GM23338 (cell line): ENCODE measurements at places on chromosomes 2 and 18.

DNA sequence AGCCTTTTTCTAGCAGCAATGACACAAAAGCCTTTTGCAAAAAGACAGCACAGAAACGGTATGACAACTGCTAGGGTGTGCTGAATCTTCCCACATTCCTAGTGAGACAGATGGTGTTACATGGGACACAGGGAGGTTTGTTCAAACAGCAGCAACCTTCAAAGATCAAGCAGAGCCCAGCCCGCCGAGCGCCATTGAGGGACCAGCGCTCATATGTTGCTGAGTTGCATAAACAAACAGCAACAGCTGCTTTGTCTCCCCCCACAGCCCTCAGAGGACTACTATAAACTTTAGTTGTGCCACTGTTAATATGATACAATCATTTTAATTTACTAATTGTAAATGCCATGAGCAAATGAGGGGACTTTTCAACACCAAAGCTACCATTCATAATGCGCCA lies 117.7 kb downstream of the ZEB2 start:
- peaks cover 16% of the 10 kb centered on the region for H3K4me1 ChIP-seq
- H3K4me3 ChIP-seq: no peak overlapping the region
- H3K27ac ChIP-seq: no peak overlapping the region
- no peaks in the 10 kb centered on the region for H3K27me3 ChIP-seq

DNA sequence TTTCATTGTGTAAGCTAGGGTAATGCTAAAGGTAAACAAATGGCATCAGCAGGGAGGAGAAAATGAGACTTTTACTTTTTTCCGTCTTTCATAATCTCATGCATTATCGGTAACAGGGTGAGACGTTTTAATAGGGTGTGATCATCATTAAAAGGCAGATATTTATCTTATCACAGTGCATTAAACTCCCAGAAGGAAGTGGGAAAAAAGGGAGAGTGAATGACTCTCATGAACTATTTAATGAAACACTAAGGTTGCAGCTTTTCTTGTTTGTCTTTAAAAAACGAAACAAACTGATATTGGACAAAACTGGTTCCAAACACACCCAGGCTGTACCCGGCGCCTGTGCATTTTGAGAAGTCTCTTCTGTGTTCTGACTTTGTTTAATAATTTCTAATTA lies 1936.8 kb upstream of the PIK3C3 start:
- H3K27me3 ChIP-seq: 0 out of 2 replicates have a peak, but pooled peaks cover 5% of the 10 kb centered on the region
- no peak for DNase-seq
- H3K27ac ChIP-seq: no peak overlapping the region
- peaks cover 28% of the 10 kb centered on the region for H3K4me1 ChIP-seq

- no peak for DNase-seq
- no peak overlapping the region for H3K4me3 ChIP-seq
- H3K36me3 ChIP-seq: no peaks in the 10 kb centered on the region
- H3K27me3 ChIP-seq: no peaks in the 10 kb centered on the region
Observed at GRCh38 chr2:200652158-200652557, 66.3 kb downstream of the AOX1 start.

GRCh38 chr18:12013186-12013916 lies 32.0 kb downstream of the IMPA2 start:
- DNase-seq: no peak
- no peak overlapping the region for H3K4me3 ChIP-seq
- no peak overlapping the region for H3K27ac ChIP-seq
- H3K4me1 ChIP-seq: peaks cover 5% of the 10 kb centered on the region; the same call in 1 of the 2 replicates

DNA sequence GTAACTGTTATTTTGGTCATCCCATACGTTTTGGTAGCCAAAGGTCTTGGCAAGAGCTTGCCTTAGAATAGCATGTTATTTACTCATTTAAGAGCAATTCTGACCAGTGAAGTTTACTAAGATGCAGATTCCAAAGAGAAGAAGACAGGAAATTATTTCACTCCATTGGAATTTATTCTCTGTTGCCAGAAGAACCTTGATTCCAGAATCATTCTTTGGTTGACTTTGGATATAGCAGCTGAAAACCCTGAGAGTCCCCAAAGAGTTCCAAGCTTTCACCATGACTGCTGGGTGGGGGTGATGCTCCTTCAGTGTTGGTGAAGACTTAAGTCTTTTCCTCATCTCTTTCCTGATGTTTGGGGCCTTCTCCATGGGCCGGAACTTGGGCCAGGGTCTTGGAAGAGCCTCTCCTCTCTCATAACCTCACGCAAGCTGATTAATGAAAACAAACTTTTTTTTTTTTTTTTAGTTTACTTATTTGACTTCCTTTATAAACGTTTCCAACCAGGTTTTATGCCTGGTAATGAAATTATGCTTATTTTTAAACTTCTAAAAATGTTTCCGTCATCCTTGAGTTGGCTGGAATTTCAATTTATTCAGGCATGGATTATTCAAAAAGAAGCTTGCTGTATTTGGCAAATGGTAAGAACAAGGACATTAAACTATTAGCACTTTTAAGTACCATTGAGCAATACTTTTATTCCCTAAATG lies 192.0 kb downstream of the MTX2 start:
- H3K27ac ChIP-seq: no peak overlapping the region
- no peak overlapping the region for H3K4me3 ChIP-seq
- no peaks in the 10 kb centered on the region for H3K36me3 ChIP-seq
- no peaks in the 10 kb centered on the region for H3K27me3 ChIP-seq
- H3K4me1 ChIP-seq: peaks cover 15% of the 10 kb centered on the region

DNA sequence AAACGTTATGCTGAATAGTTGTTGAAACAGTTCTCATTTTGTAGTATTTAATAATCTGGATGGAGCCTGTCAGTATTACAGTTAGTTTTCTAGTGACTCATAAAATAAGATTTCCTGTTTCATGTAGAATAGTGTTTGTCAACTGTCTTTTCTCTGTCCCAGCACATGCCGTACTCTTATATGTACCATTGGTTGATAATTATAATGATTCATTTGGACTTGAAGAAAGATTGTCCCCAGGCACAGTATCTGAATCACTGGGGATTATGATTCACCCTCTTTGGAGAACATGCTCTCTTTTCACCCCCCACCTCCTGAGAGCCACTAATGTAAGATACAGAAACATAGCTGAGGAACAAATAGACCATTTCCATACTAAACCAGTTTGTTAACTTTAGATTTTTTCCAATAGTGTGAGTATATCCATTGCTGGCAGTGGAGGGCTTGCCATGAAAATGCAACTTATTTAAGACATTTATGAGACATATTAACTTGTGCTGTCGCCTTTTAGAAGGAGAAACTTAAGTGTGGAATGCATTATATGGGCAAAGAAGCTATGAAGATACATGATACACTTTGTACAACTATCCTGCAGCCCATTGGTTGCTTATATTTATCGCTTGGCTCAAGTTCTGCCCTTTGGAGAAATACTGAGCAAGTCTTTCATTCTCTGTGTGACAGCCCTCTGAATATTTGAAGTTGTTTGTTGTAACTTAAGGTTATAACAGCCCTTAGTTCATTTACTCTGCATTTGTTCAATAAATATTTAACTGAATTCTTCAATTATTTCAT lies 12.4 kb downstream of the COPS8 start:
- no peak for DNase-seq
- peaks cover 45% of the 10 kb centered on the region for H3K36me3 ChIP-seq
- no peak overlapping the region for H3K4me3 ChIP-seq
- H3K27me3 ChIP-seq: no peaks in the 10 kb centered on the region
- H3K27ac ChIP-seq: no peak overlapping the region
- no peaks in the 10 kb centered on the region for H3K4me1 ChIP-seq

DNA sequence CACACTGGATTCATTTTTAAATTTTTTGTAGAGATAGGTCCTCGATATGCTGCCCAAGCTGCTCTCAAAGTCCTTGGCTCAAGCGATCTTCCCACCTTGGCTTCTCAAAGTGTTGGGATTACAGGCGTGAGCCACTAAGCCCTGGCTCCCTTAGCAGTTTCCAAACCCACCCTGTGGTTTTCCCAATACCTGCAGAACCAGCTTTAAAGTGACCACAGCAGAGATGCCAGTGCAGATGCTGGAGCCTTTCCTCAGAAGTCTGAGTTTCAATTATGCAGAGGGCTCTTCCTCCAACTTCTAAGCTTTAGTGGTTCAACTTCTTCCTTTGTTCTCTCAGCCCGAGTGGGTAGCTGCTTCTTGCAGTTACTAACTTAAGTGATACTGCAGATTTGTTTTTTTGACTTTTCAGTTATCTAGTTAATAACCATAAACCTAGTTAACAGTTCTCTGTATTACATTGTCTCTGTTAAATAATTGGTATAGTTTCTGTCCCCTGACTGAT lies 8.1 kb upstream of the HAAO start:
- H3K4me3 ChIP-seq: no peak overlapping the region
- no peaks in the 10 kb centered on the region for H3K27me3 ChIP-seq
- no peak for DNase-seq
- H3K27ac ChIP-seq: no peak overlapping the region
- H3K36me3 ChIP-seq: no peaks in the 10 kb centered on the region
- H3K4me1 ChIP-seq: peaks cover 5% of the 10 kb centered on the region; the same call in 1 of the 2 replicates
